ENCODE measurements at places on chromosomes 12 and 14.
A peak's percentile ranks its signal among the peaks of the same experiment; 100 is the strongest.

DNA sequence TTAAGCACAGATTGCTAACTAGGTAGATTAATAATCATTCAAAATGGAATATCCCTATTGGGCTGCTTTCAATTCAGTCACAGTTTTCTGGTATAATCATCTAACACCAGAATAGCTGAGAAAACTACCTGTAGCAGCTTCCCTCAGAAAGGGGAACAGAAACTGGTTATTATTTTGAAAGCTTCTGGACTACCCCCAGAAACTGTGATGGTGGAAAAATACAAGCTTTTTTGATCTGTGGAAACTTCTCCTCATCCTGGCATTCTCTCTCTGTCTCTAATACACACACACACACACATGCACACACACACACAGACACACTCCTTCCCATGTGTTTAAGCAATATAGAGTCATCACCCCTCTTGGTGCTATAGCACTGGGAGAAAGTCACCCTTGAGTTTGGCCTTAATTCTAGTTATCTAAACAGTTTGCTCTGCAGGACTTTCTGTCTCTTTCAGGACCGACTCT is 251.5 kb upstream of the LMO3 start:
- no peak for DNase-seq

GRCh38 chr12:54958048-54958658 is 26.4 kb downstream of the TESPA1 start:
- DNase-seq: peak; percentile 69

- no peak for DNase-seq
Observed at GRCh38 chr12:66669541-66669940, 9.3 kb downstream of the GRIP1 start.

GRCh38 chr12:113640837-113641236 is 169.2 kb upstream of the LHX5 start:
- DNase-seq: no peak

- no peak for DNase-seq
Observed at GRCh38 chr12:13536219-13536910, 339.8 kb downstream of the EMP1 start.

DNA sequence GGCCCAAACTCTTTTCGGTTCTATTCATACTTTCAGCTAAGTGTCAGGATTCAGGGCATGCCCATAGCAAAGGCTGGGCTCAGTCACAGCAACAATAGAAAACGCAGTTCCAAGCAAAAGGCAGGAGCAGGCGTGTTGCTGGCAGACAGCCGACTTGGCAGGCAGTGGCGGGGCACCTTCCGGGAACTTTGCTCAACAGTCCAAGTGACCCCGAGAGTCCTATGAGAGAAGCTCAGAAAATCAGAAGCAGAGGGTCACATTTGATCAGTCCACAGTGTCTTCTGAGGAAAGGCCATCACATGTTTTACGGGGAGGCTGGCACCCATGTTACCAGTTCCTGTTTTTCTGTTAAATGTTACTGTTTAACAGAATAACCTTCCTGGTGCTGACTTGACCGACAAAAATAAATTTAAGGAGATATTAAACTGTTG is 115.0 kb downstream of the DACT1 start:
- DNase-seq: no peak

DNA sequence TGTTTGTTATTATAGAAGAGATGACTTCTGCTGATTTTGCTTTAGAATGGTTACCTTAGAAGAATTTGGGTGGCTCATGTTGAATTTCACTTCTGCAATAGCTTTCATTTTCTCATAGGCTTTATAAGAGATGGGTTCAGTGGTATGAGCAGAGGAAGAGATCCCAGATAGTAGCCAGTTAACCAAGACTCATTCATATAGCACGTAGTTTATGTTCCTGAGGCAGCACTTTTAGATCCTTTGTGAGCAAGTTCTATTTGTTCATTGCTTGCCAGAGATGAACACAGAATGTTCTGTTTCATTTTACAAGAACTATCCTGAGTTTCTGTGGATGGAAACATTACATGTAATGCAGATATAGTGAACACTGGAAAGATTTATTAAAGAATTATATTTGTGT is 32.2 kb downstream of the RAB21 start:
- DNase-seq: no peak

GRCh38 chr12:25741917-25742316 is 188.8 kb upstream of the LMNTD1 start:
- no peak for DNase-seq

GRCh38 chr14:23299211-23299957 is 3.3 kb downstream of the PPP1R3E start:
- peak; percentile 54 for DNase-seq

DNA sequence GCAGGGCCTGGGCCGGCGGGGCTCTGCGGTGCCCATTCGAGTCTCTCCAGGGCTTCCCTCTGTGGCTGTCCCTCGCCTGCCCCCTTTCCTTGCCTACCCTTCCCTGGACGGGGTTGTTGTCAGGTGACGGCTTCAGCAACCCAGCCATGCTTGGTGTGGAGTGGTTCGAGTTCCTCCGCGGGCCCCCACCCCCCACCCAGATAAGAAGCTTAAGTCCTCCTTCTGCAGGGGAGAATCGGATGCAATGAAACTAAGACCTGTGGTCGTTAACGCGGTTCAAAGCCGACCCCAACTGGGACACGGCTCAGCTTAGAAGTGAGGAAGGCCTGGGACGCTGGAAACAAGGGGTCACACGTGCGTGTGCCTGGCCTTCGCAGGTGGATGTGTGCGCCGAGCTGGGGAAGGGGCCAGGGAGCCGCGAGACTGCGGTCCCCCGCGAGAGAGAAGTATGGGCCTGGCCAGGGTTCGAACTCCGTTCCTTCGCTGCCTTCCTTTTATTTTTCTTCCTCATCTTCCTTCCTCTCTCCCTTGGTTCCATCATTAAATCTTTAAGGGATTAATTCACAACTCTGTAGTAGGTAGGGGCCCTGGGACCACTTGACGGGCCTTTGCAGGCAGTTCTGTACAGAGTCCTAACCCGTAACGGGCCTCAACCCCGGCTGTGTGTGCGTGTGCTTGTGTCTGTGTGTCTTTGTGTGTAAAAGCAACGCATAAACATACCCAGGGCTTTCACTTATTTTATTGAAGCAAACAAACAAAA is 3.5 kb downstream of the TTC6 start:
- DNase-seq: no peak

GRCh38 chr12:57627501-57628279 is 5.3 kb downstream of the B4GALNT1 start:
- DNase-seq: no peak

- peak; percentile 45 for DNase-seq
Observed at GRCh38 chr12:6917491-6918231, 3.3 kb downstream of the ENO2 start.

DNA sequence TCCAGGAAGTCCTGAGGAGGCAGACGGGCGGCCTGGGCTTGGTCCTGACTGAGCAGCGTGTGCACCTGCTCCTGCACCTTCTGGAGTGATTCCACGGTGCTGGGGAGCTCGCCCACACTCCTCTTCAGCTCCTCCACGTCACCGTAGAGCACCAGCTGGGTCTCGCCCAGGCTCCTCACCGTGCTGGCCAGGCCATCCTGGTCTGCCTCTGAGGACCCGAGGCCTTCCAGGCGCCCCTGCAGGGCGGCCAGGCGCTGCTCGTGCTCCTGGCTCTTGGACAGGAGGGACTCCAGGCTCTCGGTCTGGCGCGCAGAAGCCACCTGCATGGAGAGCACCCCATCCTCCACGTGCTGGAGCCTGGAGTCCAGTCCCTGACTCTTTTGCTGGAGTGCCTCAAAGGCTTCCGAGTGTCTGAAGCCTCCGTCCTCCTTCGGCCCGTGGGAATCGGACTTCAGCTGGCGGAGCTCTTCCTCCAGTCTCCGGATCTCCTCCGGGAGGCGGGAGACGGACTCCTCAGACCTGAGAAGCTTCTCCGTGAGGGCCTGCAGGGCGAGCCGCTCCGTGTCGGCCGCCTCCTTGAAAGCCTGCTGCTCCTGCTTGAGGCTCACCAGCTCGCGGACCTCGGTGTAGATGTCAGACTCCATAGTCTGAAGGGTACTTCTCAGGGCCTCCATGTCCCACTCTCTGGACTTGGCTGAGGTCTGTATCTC is 8.4 kb downstream of the CKAP4 start:
- DNase-seq: no peak

- DNase-seq: no peak
Observed at GRCh38 chr14:20515846-20516245, 10.5 kb downstream of the RNASE10 start.

DNA sequence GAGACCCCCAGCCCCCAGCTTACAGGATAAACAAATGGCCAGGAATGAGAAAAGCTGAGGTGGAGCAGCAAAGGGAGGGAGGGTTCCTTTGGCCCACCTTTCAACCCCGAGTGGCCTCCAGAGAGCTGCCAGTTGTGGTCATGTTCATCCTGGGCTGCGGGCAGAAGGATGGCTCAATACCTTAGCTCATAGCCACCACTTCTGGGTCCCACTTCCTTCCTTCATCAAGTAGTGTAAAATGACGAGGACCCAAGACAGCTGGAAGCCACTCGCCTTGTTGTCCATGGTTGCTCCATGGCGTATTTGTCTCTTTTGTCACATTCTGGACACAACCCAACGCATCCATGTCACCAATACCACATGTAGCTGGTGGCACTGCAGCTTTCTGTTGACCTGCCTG is 24.2 kb downstream of the CRACR2A start:
- no peak for DNase-seq

DNA sequence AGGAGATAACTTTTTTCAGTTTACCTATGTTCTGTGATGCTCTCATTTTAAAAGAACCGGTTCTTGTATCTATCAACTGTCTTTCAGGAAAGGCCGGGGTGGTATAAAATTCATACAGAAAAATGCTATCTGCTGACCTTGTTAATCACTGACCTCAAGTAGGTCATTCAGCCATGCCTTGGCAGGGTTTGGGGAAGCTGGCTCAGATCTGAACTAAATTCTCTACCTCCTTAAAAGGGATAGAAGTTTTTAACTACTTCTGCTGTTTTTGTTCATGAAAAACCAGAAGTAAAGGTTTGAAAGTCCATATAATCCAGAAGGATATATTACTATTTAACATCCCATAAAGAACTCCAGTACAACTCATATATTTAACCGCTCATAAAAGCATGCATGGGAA is 10.1 kb downstream of the MYRFL start:
- no peak for DNase-seq

DNA sequence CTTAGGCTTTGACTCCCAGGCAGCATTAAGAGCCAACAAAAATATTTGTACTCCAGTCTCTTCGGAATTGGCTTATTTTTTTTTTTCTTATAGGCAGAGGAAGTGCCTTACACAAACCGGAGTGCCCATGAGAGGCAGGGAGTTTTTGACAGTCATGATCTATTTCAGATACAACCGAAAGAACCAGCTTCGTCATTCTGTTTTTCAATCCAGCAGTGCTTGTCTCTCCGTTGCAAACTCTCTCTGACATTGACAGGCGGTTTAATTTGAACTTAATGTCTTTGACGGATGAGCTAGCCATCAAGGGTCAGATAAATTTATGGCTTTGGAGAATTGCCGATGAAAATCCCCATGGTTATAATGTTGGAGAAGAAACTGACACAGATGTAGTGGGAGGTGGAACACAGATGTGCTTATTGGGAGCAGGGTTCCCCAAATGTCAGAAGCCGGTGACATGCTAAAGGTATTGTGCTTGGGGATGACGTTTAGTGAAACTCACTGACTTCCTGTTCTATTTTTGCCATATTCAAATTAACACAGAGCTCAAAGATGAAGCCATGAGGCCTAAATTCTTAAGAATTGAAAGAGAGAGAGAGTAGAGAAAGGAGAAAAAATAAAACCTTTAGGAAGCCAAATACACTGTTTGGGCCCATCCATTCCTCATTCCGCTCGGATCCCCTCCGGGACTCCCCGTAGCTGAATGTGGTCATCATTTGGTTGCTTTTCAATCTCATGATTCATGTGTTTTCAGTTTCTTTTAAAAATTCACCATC is 59.7 kb downstream of the PLXNC1 start:
- peak; percentile 72 for DNase-seq

GRCh38 chr12:49798934-49799333 is 29.3 kb downstream of the NCKAP5L start:
- DNase-seq: no peak

- peak; percentile 82 for DNase-seq
Observed at GRCh38 chr14:63492391-63492790, 50.8 kb downstream of the PPP2R5E start.

GRCh38 chr14:35201066-35201465 is 78.7 kb downstream of the PRORP start:
- DNase-seq: no peak

GRCh38 chr14:37411079-37411735 is 183.8 kb downstream of the FOXA1 start:
- DNase-seq: no peak

- no peak for DNase-seq
Observed at GRCh38 chr14:65631040-65631439, 218.5 kb downstream of the FUT8 start.

Measured in fibroblast of skin of scalp (primary cell).